ENCODE measurements at places on chromosomes 13 and 19.

- DNase-seq = no peak
Measured at GRCh38 chr19:45100846-45101252, 7.9 kb downstream of the PPP1R37 start.

- DNase-seq = no peak
Measured at GRCh38 chr13:98853771-98854221, 101.3 kb upstream of the SLC15A1 start.

DNA sequence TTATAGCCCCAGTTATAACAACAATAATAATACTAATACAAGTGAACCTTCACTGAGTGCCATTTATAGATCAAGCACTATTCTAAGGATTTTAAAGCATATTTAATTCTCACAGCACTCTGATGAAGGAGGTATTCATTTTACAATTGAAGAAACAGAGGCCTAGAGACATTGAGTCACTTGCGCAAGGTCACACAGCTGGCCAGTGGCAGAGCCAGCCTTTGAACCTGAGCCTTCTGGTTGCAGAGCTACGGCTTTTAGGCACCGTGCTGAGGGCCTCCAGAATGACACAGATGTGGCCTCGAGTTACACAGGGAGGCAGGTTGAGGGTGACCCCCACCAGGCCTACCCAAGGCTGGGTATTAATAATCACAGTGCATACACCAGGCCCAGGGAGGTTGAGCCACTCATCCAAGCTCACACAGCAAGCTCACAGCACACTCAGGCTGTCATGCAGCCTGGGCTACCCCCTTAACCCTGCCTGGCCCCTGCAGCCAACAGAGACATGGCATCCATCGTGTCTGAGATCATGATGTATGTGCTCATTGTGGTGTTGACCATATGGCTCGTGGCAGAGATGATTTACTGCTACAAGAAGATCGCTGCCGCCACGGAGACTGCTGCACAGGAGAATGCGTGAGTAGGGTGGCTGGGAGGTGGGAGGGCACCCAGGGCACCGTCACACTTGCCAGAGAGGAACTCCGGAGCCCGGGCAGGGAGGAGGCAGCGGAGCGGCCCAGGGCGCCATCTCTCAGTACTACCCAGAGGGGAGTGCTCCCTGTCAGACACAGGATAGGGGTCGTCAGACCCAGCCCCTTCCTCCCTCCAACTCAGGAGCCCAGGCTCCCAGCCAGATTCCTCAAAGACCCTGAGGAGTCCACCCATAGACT, 2.7 kb upstream of the HPN start:
- no peak for DNase-seq

- DNase-seq = no peak
Measured at GRCh38 chr13:41707194-41707821, 250.0 kb downstream of the RGCC start.

GRCh38 chr13:78036841-78037240, 118.2 kb upstream of the EDNRB start:
- DNase-seq = no peak

GRCh38 chr13:33480561-33480960, 195.0 kb upstream of the STARD13 start:
- DNase-seq = no peak

GRCh38 chr19:51750400-51751094, 1.1 kb downstream of the FPR1 start:
- no peak for DNase-seq

All from stimulated activated CD4-positive, alpha-beta T cell treated with anti-CD3 and anti-CD28 coated beads, TNF-alpha, amount 100 ng/mL, for 1 hour (primary cell).